ENCODE measurements at places on chromosomes 13 and 19.

- no peak for DNase-seq
Observed at GRCh38 chr19:7104747-7105447, 35.4 kb downstream of the ZNF557 start.

DNA sequence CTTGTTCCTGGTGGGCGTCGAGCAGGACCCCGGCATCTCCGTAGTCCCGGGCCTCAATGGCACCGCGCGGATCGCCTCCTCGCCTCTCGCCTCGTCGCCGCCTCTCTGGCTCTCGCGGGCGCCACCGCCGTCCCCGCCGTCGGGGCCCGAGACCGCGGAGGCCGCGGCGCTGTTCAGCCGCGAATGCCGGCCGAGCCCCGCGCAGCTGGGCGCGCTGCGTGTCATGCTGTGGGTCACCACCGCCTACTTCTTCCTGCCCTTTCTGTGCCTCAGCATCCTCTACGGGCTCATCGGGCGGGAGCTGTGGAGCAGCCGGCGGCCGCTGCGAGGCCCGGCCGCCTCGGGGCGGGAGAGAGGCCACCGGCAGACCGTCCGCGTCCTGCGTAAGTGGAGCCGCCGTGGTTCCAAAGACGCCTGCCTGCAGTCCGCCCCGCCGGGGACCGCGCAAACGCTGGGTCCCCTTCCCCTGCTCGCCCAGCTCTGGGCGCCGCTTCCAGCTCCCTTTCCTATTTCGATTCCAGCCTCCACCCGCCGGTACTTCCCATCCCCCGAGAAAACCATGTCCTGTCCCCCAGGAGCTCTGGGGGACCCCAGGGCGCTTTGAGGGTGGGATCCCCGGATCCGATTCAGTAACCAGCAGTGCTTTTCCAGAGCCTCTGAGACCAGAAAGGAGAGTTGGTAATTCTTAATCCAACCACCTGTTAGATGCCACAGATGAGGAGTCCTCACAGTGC lies 885 bp downstream of the MLNR start:
- no peak for DNase-seq

DNA sequence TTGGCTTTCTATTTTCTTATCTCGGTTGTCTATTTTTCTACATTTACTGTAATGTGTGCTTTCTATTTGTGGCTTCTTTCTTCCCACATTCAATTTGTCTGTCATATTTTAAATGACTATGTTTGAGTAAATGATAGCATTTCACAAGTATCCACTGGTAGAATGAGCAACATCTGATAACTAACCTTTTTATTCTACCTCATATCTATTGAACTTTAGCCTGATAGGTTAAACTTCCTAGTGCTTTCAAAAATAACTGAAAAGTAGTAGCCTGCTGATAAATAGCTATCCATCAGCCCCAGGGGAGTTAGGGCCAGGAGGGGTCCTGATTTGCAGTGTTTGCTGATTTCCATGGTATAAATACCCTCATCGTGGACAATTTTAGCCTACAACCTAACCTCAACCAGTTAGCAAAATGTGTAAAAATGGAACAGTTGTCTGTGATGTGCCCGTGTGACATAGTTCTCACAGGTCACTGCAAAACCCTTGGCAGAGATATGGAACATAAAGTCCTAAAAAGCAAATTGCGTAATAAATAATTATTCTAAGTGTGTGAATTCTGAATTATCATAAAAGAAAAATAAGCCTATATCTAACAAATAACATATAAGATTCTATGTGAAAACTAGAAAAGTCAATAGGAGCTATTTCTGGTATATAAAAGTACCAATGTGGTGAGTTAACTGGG lies 32.1 kb downstream of the KCTD12 start:
- no peak for DNase-seq

DNA sequence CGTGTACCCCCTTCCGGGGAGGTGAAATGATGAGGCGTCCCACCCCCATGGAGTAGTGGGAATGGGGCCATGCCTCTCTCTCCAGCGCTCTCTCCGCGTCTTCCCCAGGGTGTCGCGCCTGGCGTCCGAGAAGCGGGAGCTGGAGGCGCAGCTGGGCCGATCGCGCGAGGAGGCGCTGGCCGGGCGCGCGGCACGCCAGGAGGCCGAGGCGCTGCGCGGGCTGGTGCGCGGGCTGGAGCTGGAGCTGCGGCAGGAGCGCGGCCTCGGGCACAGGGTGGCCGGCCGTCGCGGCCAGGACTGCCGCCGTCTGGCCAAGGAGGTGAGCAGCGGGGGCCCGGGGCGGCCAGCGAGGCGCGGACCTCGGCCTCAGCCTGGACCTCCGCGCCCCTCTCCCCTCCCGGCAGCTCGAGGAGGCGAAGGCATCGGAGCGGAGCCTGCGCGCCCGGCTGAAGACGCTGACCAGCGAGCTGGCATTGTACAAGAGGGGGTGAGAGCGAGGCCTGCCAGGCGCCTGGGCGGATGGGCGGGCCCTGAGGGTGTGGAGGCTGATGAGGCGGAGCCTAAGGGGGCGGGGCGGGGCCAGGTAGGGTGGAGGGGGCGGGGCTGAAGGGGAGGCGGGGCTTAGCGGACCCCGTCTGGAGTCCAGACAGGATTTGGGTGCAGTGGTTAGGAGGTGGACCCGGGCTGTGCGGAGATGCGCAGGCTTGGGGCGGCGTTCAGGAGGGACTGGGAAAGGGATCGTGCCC lies 7.7 kb downstream of the PGLYRP1 start:
- peak; percentile 6 for DNase-seq

- no peak for DNase-seq
Observed at GRCh38 chr13:73967397-73968165, 166.6 kb downstream of the KLF12 start.

GRCh38 chr19:53977429-53977990 lies 13.9 kb upstream of the CACNG6 start:
- DNase-seq: peak; percentile 35

DNA sequence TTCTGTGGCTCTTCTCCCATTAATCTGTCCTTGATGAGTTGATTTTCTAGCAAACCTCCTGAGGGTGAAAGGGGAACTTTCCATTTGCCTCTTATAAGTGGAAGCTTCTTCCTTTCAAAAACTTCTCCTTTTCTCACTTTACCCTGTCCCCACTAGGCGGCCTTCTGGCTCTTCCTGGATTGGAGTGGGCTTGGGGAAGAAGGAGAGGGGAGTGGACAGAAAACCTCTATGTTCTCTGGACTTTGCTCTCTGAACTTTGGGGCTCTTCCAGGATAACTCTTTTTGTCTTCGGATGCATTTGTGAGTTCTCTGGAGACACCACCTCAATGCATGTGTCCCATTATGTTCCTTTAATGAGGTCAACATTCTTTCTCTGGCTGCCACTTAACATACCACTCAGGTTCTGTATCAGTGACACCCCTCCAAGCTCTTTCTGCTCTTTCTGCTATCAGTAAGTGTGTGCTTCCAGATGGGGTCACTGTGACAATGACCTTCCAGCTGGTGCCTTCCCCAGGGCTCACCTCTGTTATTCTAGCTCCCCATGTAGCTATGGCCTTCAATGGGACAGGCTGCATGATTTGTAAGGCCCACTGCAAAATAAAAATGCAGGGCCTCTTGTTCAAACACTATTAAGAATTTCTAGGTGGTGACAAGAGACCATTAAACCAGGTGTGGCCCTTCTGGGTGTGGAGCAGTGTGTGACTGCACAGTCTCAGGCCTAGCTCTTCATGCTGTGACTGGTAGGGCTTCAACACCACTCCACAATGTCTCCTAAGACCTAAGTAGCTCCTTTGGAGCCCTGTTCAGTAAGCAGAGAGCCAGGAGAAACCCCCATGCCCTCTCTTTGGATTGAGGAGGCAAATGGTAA lies 389.2 kb downstream of the EFNB2 start:
- no peak for DNase-seq

- no peak for DNase-seq
Observed at GRCh38 chr13:51848674-51849073, 3.7 kb upstream of the TMEM272 start.

DNA sequence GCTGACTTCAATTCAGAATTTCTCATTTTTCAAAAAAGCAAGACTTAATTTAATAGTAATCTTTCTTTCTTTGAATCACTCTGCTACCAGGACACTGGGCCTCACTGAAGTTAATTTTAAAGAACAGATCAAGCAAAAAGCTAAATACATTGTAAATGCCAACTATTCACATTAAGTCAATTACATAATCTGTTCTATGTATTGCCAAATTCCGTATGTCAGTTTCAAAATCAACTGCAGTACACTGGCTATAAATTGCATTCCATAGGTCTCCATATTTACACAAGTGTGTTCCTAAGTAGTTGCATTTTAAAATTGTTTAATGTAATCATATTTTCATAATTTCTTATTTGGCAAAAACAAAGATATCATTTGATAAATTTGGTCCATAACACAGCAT lies 10.1 kb downstream of the FOXO1 start:
- DNase-seq: no peak

DNA sequence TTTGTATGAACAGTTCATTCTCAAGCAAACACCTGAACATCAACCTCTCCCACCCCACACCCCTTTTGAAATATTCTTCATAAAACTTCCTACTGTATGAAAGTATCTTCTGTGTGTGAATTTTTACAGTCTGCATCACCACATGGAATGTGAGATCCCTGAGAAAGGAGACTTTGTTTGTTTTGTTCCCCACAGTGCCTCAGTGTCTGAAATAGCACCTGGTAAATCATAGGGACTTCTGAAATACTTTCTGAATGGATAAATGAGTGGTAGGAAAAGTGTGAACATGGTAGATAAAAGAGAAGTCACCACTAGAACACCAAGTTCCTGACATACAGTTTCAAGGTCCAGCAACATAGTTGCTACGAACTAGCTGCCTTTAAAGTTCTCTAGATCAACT lies 1071.2 kb downstream of the EFNB2 start:
- DNase-seq: no peak

GRCh38 chr19:3080286-3080685 lies 13.9 kb upstream of the GNA11 start:
- no peak for DNase-seq

DNA sequence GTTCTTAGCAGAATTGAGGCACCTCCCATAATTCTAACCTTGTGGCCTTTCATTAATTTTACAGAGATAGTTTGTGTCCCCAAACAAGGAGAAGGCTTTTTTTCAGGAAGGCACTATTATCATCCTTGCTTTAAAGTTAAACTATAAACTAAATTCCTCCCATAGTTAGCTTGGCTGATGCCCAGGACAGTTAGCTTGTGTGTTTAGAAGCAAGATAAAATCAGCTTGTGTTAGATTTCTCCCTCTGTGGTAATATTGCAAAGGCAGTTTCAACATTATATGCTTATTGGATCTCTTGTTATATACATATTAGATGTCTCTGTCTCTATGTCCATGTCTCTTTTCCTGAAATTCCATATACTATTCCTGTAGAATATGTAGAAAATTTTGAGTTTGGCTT lies 342.7 kb downstream of the TBC1D4 start:
- DNase-seq: no peak

DNA sequence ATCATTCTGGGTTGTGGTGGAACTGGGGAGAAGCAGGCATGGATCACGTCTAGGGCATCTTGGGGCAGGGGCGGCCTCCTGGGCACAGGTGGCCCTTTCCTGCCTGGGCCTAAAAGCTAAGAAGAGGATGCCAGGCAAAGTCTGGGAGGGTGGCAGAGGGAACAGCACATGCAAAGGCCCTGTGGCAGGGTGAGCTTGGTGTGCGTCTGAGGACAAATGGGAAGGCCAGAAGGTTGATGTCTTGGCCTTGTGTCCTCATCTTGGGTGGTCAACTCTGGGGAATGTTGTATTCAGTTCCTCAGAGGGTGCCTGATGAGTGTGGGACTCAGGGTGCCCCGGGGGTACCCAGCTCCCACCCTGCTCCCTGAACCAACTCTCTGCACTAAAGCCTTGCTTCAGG lies 5.4 kb upstream of the PLK5 start:
- no peak for DNase-seq

DNA sequence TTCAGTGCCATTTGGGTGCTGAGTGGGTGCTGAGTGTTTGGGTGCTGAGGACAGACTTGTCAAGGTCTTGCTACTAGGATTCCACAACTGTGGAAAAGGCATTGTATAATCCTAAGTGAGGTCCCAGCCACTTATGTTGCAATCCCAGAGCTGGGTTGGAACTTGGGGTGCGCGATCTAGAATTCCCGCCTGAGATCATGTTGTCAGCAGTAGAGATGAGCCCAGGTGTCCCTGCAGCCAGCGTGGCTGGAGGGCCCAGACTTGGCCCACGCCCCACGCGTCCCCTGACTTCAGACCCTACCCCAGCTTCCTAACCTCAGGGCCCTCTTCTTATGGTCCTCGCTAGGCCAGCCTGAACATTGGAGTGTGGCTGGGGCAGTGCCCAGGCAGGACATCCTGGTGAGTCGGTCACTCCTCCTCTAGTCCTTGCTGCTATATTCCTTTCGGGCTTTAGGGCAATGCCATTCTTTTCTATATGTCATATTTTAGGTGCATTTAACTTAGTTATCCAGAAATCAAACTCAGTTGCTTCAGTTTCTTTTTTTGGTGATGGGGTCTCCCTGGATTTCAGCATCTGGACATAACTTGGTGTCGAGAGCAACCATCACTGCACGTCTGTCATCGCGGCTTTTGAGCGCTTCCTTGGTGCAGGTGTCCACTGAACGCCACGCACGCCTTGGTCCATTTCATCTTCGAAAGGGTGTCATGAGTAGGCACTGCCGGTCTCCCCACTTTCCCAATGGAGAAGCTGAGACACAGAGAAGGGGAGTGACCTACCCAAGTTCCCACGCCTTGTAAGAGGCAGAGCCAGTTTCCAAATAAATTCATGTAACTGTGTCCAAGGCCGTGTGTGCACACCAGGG lies 46.4 kb upstream of the F7 start:
- DNase-seq: no peak

GRCh38 chr13:73146707-73147106 lies 87.9 kb downstream of the KLF5 start:
- DNase-seq: no peak

GRCh38 chr13:71864094-71864985 lies 2.7 kb downstream of the DACH1 start:
- DNase-seq: peak; percentile 39

DNA sequence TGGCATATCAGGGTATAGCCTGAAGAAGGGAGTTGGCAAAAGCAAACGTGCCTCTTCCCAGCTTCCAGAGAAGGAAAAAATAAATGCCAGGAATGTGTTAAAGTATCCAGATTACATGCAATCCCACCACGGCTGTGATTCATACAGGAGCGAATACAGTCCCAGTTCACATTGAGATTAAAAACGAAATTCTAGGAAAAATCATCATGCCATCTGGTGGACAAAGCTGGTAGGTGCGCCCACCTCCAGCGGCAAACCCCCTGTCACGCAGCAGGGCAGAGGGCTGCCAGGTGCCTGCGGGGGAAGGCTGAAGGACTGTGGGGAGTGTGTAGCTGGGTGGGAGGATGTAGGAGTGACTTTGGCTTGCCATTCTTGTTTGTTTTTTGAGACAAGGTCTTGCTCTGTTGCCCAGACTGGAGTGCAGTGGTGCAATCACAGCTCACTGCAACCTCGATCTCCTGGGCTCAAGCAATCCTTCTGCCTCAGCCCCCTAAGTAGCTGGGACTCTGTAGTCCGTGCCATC lies 6.4 kb upstream of the DMWD start:
- DNase-seq: peak; percentile 32

DNA sequence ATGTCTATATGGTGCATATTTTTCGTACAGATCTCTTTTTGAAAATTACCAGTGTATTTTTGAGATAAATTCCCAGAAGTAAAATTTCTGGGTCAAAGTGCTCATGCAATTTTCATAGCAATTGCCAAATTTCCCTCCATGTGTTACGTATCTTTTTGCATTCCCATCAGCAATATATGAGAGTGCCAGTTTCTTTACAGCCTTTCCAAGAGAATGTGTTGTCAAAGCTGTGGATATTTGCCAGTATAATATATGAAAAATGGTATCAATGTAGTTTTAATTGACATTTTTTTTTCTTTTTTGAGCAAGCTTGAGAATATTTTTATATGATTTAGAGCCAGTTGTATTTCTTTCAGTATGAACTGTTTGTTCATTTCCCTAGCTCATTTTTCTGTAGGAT lies 399.0 kb upstream of the KLF12 start:
- no peak for DNase-seq
